ENCODE measurements at places on chromosomes 6 and 20.

DNA sequence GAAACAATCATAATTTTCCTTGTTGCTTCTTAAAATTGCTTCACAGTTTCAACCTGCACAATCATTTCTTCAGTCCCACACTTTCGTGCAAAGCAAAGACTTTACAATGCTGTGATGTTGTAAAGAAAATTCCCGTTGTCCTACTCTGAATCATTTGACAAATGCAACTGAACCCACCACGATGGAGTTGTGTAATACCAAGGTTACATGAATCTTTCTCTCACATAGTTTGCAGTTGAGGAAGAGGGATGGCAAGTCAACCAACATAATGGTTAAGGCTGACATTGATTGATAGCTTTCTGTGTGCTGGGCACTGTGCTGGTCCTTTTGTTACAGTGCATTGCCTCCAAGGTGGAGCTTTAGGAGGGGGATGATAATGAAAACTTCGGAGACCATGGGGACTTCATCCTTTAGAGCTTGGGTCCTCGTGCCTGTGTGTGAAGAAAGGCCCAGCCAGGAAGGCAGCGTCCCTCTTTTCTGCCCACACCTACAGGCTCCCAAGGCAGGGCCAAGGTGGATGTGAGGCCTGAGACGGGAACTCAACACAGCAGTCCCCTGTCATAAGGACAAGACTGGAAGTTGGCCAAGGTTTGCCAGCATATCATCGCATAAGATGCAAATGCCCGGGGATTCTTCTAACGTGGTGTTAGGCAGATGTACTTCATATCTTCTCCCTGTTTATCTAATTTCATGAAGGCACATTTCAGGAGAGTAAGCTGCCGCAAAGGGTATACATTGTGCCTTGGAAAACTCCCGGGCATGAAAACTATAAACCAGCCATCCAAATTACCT is 96.9 kb downstream of the LY86 start:
- DNase-seq = no peak
- H3K4me3 ChIP-seq = no peak overlapping the region
- no peak overlapping the region for H3K27ac ChIP-seq
- H3K36me3 ChIP-seq = no peaks in the 10 kb centered on the region

- no peak overlapping the region for H3K27ac ChIP-seq
- H3K27me3 ChIP-seq = no peaks in the 10 kb centered on the region
- no peak overlapping the region for H3K4me3 ChIP-seq
- H3K4me1 ChIP-seq = no peaks in the 10 kb centered on the region
- DNase-seq = no peak
Measured at GRCh38 chr6:129812145-129812777, 48.9 kb downstream of the TMEM244 start.

DNA sequence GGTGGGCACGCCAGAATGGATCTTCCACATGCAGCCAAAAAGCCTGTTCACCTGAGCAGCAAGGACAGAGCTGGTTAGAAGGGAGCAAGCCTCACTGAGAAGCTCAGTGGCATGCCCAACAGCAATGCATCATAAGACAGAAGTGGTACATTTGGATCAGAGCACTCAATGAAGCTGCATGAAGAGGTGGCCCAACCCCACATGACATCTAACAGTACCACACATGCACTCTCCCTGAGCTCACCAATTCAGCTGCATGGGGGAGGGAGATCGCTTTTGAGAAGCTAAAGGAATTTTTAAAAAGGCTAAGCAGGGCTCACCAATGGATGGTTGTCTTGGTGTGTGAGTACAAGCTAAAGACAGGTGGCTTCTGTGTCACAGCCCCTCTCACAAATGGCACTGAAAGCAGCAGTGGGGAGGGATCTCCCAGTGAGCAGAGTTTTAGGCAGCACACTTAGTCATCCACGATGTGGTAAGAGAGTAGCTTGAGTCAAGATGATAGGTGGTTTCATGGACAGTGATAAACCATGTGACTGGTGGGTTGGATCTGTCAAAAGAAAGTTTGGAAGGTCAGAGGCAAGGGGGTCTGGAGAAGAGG is 166.6 kb upstream of the TAB2 start:
- H3K4me1 ChIP-seq = peaks cover 4% of the 10 kb centered on the region
- no peak overlapping the region for H3K27ac ChIP-seq
- H3K36me3 ChIP-seq = no peaks in the 10 kb centered on the region
- DNase-seq = no peak
- no peaks in the 10 kb centered on the region for H3K27me3 ChIP-seq

DNA sequence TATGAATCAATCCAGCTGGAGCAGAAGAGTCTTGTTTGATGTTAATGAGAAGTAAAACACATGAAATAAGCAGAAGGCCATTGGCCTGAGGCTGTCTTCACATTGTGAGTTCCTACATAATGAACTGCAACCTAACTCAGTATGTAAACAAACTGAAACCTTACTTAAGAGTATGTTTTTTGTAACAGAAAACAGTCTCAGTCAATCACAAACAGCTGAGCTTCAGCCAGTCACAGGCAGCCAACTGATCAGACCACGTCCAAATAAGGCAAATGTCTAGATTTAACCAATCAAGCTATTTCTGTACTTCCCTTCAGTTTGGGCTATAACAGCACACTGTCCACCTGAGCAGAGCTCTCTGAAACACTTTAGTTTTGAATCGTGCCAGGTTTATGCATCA is 234.7 kb downstream of the TRDN start:
- DNase-seq = no peak
- no peaks in the 10 kb centered on the region for H3K4me1 ChIP-seq
- no peaks in the 10 kb centered on the region for H3K27me3 ChIP-seq
- no peak overlapping the region for H3K4me3 ChIP-seq
- no peak overlapping the region for H3K27ac ChIP-seq
- no peaks in the 10 kb centered on the region for H3K36me3 ChIP-seq

- H3K4me1 ChIP-seq = no peaks in the 10 kb centered on the region
- H3K4me3 ChIP-seq = no peak overlapping the region
- H3K27me3 ChIP-seq = no peaks in the 10 kb centered on the region
- DNase-seq = no peak
Measured at GRCh38 chr20:62572980-62573379, 69.3 kb upstream of the SLCO4A1 start.

DNA sequence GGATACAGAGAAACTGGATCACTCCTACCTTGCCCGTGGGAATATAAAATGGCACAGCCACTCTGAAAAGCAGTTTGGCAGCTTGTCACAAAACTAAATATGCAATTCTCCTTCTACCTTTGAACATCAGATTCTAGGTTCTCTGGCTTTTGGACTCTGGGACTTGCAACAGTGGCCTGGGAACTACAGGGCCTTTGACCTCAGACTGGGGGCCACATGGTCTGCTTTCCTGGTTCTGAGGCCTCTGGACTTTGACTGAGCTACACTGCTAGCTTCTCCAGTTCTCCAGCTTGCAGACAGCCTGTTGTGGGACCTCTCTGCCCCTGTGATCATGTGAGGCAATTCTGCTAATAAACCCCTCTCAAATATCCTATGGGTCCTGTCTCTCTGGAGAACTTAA is 168.8 kb downstream of the CDH26 start:
- no peaks in the 10 kb centered on the region for H3K36me3 ChIP-seq
- H3K4me1 ChIP-seq = no peaks in the 10 kb centered on the region
- no peak overlapping the region for H3K4me3 ChIP-seq
- H3K27me3 ChIP-seq = no peaks in the 10 kb centered on the region
- no peak overlapping the region for H3K27ac ChIP-seq

All from vagina (tissue), 2 donors.